ENCODE measurements at places on chromosomes 4 and X.

DNA sequence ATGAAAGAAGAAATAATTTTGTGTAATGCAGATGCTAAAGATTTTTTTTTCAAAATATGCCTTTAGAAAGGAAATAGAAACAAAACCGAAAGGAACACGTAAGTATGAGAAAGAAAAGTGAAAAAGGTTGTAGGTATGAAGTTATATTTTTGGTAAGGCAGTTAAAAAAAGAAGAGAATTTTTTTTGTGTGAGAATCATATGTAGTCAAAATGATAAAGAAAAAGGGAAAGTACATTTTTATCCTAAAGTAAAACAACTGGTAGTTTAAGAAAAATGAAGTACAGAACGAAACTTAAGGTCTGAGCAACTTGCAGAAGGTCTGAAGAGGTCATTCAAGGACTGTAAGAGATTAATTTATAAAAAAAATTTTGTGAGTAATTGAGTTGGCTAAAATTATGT is 164.0 kb upstream of the TRAM1L1 start:
- DNase-seq = no peak

DNA sequence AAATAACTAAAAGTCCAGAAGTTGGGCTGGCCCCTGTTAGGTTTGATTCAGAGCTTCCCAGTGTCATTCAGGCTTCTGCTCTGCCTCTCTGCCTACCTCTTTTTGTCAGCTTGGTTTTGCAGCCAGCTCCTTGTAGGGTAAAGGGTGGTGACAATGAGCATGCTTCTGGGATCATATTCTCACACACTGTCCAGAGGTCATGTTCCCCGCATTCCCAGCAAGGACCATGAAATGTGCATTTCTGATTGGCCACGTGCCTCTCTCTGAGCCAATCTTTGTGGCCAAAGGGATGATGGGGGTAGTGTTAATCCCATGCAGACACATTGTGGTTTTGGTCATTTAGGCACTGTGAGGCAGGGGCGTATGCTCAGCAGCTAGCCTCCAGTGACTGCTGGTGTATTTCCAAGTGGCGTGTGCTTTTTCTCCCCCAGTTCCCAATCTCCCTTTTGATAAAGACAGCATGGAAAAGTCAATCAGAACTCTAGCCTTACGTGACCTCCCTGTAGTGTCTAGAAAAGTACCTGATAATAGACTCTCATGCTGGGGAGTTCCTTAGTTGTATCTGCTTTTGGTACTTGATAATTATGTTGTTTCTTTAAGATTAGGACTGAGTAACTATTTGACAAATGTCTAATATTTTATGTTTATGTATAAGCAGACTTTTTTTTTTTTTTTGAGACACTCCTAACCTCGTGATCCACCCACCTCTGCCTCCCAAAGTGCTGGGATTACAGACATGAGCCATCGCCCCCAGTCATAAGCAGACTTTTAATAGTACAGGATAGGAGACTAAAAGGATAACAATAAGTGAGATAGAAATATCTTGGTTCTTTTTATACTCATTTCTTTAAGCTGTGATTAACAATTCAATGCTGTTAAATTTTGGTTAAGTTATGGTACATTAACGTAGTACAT is 57.8 kb downstream of the KIAA0232 start:
- DNase-seq = no peak

- no peak for DNase-seq
Measured at GRCh38 chrX:66221856-66222255, 57.8 kb downstream of the HEPH start.

- DNase-seq = peak; percentile 75
Measured at GRCh38 chr4:142846729-142847596, 862 bp upstream of the INPP4B start.

- no peak for DNase-seq
Measured at GRCh38 chr4:74583089-74583700, 138.3 kb downstream of the AREG start.

DNA sequence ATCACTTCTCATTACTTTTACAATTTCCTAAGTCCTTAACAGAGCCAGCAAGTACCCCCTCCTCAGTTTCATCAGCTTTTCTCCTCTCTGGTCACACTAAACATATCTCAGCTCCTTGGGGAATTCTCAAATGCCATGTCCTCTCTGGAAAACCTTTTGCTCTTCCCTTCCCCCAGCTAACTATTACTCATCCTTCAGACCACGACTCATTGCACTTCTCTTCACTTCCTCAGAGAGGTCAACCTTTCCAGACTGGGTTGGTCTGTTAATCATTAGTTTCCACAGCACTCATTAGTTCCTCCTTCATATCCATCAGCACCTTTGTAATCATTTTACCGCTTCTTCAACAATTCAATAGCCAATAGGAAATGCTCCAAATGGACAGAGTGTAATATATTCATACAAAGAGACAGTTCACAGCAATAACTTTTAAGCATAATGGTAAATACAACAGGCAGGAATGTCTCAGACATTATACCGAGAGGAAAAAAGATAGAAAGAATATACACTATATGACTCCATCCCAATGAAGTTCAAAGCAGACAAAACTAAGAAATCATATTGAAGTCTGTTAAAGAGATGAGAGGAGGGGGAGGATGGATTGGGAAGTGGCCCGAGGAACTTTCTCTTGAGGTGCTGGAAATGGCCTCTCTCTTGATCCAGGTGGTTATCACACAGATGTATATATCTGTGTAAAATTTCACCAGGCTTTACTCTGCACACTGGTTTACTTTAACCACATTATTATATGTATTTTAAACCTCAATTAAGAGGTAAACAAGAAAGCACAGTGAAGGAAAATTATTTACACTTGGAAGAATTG is 39.6 kb downstream of the DDX60L start:
- no peak for DNase-seq

DNA sequence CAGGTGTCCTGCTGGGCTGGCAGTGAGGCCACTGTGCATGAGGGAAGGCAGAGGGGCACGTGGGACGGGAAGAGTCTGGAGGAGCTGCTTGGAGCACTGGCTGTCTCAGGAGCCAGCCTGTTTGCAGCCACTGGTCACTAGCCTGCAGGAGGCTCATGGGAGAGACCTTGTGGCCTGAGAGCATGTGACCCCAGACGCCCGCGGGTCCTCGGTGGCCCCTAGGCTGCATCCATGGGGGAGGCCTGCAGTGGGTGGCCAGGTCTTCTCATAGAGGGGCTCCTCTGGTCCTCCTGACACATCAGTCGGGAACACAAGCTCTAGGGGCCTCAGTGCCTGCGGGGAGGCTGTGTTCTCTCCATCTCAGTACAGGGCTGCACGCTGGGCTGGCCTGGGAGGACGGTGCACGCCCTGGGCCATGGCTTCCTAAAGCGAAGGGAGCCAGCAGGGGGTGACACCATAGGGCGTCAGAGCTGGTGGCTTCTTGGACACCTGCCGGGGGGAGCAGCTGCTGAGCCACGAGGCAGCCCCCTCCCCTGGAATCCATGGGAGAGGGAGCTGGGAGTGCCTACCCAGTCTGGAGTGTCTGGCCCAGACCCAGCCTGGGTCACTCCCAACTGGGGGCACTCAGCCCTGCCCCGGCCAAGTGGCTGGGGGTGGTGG is 12.3 kb downstream of the NAT8L start:
- DNase-seq = no peak

DNA sequence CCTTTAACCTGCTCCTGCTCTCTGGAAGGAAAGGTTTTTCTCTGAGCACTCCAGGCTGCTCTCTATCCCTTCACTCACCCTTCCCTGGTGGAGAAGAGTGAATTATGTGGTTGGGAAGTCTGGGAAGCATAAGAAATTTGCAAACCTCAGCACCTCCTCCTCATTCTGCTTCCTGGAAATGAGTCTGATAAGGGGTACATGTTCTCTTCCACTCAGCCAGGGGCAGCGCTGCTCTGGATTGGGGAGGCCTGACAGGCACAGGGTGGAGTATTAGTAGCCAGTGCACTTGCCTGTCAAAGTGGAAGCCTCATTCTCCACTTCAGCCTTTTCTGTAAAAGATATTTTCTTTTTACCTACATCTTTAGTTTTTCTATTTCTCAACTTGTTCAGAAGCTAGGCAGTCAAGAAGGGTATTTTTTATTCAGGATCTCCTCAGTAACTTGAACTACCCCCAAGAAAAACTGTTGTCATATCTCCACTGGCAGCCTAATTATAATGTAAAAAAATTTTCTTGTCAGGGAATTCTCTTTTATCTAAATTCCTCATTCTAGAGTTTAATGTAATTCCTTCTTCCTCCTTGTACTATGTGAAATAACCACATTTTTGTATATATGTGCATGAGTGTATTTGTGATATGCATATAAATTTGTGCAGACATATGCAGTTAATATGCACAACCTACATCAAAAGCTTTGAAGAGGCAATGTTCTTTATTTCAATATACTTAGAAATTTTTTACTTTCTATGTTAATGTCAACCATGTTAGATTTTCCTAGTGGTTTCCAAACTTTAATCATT is 15.3 kb downstream of the ADAMTS3 start:
- no peak for DNase-seq

DNA sequence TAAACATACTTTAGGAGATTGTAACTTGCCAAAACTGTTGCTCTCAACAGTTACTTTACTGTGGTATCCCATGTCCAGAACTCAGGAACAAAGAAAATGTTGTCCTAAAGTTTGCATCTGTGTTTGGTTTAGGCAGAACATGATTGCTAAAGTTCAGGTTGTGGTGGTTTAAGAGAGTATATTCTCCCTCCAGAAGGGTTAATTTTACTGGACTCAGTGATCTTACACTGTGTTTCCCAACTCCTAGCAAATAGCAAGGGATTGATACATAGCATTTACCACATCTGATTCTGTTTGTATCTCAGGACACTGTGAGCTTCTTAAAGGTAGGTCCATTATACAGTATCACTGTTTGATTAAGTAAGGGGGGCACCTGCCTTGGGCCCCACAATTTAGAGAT is 13.3 kb upstream of the DCK start:
- no peak for DNase-seq

DNA sequence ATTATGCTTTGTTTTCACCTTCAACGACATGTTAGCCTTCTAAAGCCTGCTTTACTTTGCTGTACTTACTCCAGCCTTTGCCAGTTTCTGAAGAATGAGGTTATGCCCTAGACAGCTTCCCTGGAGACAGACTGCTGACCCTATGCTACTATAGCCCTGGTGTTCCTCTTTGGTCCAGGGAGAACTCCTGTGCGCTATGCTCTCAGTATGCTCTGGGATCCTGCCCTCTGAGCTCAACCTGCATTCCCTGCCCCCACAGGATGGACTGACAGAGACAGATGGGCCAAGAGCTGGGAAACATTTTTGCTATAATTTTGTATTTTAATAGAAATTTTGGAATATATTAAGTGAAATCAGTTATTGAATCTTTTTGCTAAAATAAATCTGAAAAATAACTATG is 425.9 kb downstream of the TMA16 start:
- DNase-seq = no peak

DNA sequence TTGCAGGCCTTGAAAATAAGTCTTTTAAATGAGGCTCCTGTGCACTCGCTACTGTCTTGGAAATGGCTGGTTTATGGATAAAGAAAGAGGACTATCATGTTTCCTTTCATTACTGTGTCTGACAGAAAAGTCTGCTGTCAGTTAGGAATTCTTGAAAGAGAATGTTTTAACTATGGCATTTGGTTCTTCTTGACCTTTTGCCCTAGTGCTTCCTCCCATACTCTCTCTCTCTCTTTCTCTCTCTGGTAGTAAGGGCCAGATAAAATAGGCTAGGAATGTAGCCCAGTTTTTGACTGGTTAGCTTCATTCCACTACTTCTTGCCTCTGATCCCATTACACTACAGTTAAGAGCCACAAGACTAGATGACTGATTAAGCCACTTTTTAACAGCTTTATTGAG is 29.8 kb downstream of the YY2 start:
- no peak for DNase-seq

- no peak for DNase-seq
Measured at GRCh38 chr4:79403356-79403755, 4.7 kb downstream of the GK2 start.

- DNase-seq = peak; percentile 81
Measured at GRCh38 chr4:113761620-113762185, at the start of gene CAMK2D. Gene CAMK2D, minus strand, starts transcription at chr4:113761738. Its CDS starts 670 bp downstream, at chr4:113761068.

DNA sequence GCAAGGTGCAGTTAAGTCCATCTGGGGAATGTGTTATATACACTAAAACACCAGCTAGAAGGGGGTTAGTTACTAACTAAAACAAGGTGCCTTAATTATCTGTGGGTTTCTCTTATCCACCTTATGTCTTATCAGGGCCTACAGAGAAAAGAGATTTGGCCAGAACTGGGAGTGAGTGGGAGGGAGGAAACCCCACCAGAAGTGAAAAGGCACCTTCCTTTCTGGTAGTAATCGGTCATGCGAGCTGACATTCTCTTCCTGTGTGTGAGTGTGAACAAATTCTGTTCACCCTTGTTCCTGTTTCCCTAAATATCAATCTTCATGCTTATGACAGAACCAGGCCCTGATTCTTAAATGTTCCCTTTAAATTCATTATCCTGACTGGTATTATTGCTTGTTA is 43.5 kb downstream of the SRPX2 start:
- DNase-seq = no peak

DNA sequence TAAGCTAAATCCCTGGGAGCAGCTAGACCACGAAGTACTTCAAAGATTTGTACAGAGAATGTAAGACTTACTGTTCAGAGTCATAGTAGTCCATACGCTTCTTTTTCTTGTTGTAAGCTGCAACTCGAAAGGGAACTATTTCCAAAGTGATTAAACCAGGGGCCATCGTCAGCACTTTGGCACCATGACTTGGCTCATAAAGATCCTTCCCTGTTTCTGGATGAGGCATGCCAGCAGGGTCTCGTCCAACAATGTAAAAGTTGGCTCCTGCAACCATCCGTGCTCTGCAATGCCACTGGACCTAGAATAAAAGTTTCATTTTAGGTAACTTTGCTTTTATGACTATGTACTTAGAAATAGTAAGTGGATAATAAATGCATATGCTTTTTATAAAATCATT is 88.5 kb downstream of the PAPSS1 start:
- no peak for DNase-seq

GRCh38 chr4:13365195-13365594 is 118.9 kb downstream of the RAB28 start:
- DNase-seq = no peak

DNA sequence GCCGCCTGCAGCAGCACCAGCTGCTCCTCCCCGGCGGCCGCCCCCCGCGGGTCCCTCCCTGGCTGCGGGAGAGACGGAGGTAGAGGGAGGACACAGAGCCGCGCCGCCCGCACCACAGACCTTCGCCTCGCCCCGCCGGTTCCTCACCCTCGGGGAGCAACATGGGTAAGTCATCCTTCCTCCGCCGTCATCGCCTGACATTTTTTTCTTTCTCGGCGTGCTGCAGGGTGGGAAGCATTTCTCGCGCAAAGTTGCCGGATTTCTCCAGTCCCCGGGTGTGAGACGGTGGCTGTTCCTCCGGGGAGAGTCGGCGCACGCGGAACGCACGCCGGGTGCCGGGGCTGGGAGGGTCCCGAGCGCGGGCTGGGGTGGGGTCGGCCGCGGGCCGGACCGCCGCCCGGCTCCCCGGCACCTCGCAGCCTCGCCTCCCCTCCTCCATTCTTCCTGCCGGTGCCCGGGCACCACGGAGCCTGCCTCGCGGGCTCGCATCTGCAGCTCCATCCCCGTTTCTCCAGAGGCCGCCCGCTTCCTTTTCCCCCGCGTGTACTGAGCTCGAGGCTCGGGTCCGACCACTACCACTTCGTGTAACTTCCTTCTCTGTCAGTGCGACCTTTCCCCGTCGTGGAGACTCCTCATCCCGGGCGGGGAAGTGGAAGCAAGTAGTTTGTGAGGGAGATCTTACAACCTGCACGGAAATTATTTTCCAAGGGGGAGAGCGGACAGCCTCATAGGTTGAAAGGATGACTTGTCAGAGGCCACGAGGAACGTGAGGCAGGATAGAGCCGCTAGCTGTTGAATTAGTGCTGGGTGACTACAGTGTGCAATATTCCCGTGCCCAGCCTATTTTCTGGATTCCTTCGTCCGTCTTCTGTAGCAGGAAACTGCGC is 464 bp downstream of the RAP1GDS1 start:
- peak; percentile 67 for DNase-seq

GRCh38 chrX:115053223-115053622 is 35.8 kb upstream of the IL13RA2 start:
- DNase-seq = no peak
